ENCODE measurements at places on chromosomes 12 and 14.

DNA sequence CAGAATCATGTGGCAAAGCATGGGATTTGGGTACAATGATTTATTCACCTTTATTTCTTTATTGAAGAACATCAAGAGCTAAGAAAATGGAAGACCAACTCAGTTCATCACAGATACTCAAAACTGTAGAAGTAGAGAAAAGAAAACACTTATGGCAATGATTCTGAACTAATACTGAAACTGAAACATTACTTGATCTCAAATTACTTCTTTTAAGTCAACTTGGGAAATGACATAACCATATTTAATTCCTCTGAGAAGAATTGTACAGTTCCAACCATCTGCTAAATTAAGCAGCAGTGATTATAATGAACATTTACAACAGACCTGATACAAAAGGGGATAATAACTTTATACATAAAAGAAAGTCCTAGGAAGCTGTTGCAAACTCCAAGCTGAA, 466.5 kb downstream of the TMTC2 start:
- DNase-seq = no peak

- no peak for DNase-seq
These were observed 4.4 kb upstream of the PLXNC1 start for GRCh38 chr12:94143951-94144350.

GRCh38 chr14:72869407-72870329, 24.2 kb downstream of the DPF3 start:
- DNase-seq = no peak

DNA sequence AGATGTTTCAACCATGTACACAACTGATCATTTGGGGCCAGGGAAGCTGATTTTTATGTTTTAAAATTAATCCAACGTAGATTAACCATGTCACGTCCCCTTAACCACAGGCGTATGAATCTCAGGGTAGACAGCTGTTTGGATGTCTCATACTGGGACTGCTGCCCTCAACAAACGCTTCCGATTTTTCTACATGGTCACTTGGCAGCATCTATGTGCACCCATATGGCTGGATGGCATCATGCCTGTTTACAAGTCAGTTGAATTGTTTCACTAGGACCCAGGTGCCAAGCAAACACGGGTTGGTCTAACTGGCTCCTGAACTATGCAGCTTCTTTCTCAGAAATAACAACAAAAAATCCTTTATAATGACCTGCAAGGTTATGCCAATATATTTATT, 393.8 kb downstream of the NPAS3 start:
- DNase-seq = no peak

DNA sequence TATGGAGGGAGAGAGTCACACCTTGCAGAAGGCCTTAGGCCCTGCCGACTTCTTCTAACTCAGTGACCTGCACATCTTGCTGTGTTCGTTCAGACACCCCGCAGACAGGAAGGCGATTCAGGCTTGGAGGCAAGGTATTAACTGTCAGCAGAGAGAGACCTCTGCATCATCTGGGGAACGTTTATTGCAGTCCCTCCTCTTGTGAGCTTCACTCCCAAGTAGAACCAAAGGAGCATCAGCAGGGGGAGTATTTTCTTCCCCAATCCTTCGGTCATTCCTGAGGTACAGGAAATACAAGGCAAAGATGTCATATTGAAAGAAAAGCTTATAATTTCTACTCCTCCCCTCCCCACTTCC, 217.9 kb downstream of the CRADD start:
- no peak for DNase-seq

DNA sequence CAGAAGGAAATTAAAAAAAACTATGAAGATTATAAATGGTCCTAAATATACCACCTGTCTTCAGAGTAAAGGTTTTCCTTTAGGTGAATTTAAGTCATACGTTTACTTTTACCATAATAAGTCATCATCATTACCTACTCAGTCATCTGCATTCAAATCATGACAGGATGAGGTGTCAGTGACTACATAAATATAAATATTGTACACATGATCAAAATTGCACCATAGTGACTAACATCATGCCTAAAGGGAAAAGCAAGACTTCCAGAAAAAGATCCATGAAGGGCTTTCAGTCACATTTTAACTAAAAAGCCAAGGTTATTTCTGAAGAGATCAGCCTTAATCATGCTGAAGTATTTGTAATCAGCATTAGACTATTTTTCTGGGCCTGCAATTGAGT, 759.9 kb upstream of the FLRT2 start:
- no peak for DNase-seq

DNA sequence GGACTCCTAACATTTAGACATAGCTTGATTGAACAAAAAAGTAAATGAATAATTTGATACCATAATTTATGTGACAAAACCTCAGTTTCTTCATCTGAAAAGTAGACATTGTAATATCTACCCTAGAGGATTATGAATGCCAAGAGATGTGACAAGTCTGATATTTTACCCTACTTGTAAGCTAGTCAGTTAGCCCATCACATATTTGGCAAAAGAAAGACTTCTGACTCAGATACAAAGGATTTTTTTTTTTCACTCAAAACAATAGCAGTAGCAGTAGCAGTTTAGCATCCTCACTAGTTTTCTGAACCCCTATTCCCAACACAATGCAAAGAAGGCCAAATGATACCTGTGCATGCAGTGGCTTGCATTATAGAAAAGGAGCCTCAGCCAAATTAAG, 377.3 kb upstream of the E2F7 start:
- DNase-seq = no peak

DNA sequence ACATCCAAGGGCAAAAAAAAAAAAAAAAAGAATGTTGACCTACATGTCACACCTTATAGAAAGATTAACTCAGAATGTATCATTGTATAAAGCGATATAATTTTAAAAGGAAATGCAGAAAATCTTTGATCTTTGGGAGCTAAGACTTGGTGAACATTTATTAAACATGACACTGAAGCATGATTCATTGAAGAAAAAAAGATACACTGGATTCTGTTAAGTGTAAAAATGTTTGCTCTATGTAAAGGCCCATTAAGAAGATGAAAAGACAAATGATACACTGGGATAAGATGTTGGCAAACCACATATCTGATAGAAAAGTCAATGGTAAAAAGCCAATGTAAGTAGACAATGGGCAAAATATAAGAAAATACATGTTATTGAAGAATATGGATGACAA, 1131.0 kb downstream of the AACS start:
- no peak for DNase-seq

DNA sequence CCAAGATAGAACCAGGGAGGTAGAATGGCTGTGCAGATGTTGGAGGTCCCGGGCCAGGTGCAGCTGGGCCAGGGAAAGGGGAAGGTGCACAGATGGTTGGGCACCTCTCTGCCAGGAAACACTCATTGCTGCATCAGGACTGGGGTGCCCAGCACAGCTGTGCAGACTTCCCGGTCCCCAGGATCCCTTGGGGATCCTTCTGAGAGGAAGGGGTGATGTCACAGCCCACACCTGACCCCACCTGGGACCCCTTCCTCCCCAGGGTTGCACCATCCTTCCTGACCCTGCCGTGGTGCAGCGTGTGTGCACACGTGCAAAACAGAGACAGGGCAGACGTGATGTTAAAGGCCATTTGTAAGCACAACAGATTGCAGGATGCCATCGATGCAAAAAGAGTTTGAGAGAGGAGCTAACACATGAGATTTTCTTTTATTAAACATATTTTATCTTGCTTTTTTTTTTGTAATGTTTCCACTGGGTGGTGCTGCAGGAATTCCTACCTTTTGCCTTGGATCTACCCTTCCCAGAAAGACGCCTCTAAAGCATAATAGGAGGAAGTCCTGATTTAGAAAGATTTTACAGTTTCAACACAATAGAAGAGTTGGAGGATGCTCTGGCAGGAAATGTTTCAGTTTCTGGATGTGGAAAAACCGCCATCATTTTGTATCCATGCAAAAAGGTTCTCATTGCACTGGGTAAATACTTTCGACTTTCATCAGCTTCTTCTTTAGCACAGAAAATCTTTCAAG, 14.8 kb downstream of the ELK3 start:
- no peak for DNase-seq

DNA sequence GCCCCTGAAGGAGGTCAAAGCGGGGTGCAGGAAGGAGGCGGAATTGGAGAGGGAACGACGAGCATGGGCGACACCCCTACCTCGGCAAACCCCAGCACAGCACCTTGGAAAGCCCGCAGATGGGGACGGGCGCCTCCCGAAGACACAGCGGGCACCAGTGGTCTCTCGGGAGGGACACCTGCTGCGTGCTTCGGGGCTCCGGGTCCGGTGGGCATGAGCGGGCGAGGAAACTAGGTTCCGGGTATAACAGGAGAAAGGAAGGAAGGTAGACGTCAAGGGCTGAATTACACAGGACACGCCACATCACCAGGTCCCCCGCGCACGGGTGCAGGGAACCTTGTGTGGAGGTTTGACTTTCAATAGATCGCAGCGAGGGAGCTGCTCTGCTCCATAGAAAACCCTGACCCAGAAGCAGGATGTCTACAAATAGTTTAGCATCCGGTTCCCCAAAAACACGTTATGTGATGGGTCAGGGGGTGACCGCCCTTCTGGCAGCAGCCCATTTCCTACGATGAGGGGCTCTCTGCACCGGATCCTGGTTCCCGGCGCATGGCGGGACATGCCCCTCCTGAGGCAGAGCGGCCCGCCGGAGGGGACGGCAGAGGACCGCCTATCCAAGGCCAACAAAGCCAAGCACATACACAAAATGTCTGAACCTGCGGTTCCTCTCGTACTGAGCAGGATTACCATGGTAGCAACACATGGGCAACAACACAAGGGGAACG, 196.9 kb downstream of the ALG10 start:
- DNase-seq = no peak

DNA sequence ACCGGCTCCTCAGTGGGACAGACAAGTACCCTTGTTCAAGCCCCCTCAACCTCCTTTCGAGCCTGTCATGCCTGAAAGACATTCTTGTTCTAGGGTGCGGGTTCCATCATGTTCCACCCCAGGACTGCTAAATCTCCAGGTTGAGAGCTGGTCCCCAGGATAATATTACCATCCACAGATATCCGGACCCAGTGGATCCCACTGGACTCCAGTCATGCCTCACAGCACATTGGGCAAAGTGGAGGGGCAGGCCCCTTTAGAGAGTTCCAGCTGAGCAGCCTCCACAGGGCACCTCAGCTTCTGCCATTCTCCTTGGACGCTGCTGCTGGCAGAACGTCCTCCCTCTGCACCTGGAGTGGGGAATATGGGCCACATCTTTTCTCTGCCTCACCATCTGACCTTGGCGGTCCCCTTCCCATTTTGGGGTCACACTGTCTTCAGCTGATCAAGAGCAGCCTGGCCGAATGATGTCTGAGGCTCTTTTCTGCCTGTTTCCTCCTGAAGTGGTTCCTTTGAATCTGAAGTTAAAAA, 137.4 kb downstream of the BCL11B start:
- DNase-seq = no peak

DNA sequence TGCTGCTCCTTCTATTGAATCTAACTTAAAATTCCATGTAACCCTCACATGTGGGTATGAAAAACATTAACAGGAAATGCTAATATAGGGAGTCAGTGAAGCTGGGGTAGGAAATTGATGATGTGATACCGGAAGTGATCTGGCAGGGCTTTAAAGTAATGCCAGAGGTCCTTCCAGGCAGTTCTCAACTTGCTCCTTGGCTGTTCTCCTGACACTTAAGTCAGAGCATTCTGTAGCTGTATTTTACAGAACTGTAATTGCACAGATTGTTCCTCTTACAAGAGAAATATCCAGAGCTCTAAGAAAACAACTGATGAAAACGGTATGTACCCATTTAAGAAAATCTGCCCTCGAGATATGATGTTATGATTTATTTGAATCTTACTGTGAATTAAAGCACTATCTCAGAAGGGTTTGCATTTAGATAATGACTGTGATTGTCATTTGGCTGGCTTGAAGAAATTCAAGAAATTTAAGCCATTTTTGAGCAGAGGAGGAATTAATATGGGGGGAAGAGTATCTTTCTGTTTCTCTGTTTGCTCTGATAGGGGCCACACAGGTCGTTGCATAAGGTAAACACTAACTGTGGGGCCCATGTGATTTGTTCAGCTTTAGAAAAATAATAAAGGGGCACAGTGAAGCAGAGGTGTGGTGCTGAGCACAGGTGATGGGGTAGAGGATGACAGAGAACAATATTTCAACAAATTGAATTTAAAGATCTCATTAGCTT, 88.4 kb downstream of the BBS10 start:
- no peak for DNase-seq

DNA sequence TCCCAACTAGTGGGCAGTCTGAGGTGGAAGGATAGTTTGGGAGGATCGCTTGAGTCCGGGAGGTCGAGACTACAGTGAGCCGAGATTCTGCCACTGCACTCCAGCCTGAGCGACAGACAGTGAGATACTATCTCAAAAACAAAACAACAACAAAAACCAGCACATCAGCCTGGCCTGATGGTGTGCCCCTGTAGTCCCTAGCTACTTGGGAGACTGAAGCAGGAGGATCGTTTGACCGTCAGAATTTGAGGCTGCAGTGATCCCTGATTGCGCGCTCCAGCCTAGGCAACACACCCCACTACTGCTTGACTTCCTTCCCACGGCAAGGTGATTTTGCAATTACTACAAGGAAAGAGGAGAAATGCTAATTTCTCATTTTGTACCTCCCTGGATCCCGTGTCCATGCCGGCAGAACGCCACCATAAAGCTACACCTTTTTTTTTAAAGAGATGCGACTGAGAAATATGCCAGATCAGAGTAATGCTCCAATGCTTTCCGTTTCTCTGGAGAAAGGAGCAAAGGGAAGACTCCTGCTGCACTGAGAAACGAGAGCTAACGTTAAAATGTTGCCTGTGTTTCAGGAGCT, 672 bp upstream of the SCFD1 start:
- no peak for DNase-seq

GRCh38 chr12:45973526-45973925, 16.8 kb downstream of the SCAF11 start:
- DNase-seq = no peak

DNA sequence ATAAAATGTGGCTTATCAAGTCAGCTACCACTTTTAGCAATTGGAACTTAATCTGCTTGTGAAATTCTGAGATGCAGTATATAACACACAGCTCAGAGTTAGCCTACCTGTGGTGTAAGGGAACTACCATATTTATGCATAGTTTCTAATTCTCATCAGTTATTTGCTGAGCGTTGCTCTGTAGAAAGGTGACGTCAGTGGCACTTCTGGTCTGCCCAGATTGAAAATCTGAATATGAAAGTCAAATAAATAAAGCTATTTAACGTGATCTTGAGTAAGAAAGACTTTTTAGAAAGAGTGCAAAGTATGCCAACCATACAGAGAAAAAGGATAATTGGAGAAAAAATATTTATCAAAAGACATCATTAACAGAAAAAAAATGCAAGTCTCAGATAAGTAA, 938.9 kb upstream of the NOVA1 start:
- DNase-seq = no peak

DNA sequence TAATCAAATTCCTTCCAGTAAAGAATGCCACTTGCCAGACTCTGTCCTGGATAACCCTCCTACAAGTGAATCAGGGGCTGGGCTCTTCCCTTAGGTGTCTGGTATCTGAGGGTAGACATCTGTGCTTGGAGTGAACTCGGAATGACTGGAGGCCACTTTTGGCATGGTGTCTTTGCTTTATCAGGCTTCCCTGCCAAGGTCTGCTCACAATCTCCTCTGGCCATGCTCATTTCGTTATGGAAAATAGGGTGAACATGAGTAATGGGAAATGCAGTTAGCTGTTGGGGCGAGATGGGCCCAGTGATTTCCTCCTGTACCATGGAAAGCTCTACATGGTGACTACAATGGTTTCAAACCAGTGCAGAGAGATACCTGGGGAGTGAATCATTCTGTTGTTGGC, 212.9 kb downstream of the NRXN3 start:
- DNase-seq = no peak

All from effector memory CD4-positive, alpha-beta T cell (primary cell).